ENCODE measurements at places on chromosomes 7 and 10.

GRCh38 chr10:126839094-126839761, 66.0 kb upstream of the DOCK1 start:
- no peak for DNase-seq

DNA sequence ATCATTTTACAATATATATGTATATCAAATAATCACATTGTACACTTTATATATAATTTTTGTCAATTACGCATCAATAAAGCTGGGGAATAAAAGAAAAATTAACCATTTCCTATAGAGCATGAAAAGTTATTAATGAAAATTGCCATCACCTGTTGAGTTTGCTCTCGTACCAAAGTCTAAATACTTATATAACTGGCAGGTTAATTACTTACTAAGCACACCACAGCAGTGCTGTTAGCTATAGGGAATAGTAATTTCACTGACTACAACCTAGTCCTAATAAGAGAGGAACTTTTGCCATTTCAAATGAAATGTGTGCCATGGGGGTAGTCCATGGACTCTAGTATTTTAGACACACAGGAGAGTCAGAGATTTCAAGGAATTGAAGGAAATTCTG, 176.9 kb upstream of the COL1A2 start:
- DNase-seq = no peak

DNA sequence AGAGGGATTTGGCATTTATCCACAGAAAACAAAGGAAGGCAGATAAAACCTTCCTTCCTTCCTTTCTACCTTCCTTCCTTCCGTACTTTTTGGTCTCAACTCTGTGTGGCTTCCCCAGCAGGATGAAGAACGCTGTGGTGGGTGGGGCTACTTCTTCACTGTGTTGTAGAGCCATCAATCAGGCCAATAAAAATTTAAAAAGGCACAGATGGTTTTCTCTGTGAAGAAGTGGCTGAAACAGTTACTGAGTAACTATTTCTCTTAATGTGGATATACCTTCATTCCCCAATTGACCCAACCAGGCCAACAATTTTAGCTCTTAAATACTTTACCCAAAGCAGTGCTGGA, 75.8 kb downstream of the ZNF92 start:
- no peak for DNase-seq

- DNase-seq = no peak
Observed at GRCh38 chr10:68402276-68402675, 4.8 kb downstream of the RUFY2 start.

DNA sequence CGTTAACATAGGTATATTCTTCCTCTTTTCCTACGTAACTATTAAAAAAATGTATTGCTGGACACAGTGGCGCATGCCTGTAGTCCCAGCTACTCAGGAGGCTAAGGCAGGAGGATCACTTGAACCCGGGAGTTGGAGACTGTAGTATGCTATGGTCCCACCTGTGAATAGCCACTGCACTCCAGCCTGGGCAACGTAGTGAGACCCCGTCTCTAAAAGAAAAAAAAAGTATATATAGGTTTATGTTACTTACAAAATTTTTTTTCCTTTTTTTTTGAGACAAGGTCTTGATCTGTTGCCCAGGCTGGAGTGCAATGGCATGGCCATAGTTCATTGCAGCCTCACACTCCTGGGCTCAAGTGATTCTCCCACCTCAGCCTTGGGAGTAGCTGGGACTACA, 5.6 kb downstream of the NUB1 start:
- DNase-seq = no peak

- DNase-seq = no peak
Observed at GRCh38 chr7:156127166-156128134, 315.2 kb upstream of the SHH start.

DNA sequence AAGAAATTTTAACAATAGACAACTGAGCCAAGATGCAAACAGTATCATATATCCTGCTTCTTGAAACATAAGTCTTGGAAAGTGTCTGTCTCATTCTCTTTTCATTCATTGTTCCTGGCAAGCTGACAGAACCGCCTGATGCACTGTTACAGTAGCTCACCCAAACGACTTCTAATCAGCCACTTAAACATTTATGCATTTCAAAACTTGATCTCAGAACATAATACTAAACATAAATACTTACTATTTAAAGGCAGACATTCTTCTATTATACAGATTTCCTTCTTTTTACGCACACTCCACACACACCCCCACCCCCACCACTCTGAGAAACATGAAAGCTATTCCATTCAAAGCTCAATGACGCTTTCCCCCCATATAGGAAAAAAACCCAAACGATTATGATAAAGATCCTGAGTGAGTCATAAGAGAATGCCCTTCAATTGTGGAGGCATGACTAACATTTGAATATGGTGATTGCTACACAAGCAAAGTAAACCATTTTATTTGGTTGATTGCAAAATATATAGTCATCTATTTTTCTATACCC, 30.5 kb downstream of the SHTN1 start:
- no peak for DNase-seq

GRCh38 chr10:33047655-33048054, 89.6 kb upstream of the ITGB1 start:
- DNase-seq = no peak

DNA sequence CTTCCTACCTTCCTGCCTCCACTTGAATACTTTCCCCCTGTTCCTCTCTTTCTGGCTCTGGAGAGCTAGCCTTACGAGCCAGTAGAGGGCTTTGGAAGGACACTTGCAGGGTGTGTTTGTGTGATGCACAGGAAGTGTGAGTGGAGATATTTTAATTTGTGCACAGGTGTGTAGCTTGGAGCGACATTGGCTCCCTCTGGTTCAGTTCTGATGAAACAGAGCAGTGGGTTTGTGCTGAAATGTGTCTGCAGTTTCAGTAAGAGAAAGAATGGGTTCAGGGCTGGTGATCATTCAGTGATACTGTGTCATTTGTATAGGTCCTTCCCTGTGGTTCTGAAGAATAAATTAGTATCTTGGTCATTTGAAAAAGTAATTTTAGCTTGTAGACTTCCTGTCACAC, 86.9 kb downstream of the SND1 start:
- DNase-seq = no peak

DNA sequence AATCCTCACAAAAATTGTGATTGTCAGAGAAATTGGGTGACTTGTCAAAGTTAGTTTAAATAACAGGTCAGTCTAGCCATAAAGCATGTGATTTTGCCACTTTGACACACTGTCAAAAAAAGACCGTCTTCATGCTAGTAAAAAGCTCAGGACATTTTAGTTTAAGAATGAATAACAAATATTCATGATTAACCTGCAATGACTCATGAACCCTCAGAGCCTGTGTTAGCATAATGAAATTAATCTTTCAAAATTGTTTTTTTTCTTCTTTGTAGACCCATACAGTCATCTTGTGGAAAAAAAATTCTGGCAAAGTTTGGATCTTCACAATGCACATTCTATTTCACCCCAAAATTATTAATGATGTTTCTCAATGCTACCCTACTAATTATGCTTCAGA, 255.2 kb upstream of the POT1 start:
- no peak for DNase-seq

DNA sequence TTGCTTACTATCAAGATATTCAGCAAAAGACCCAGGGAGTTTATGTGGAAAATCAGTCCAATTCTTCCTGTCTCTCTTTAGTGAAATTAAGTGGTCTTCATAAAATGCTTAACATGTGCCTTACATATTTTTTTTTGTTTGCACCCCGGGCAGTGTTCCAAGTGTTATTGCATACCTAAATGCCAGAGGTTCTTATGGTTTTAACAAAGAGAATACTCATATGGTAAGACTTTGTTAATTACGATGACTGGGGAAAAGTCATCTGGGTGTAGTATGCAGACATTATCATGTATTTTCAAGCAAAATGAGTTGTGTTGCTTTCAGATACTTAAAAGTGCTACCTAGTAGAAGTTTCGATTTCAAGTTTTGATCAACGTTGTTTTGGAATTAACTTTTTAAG, 82.6 kb downstream of the PRKG1 start:
- DNase-seq = no peak

DNA sequence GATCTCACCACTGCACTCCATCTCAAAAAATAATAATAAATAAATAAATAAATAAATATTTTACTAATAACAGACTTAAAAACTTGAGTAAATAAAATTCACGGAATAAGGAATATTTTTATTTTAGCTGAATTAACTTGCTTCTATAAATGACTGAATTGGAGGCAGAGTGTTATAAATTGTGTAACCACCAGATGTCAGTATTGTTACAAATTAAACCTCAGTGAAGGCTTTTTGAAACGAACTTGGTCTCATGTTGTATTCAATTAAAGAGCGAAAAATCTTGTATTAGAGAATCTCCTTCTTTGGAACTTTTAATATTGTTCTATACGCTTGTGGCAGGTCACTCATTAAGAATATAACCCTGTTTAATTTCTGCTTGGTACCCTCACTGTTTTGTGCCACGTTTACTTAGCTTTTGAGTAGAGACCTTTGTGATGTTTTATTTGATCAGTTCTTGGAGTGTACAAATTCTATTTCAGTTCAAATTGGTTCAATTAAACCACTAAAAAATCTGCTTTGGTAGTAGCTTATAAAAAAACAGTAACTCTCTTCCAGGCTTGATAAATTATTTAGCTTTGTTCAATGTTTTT, 45.6 kb upstream of the SCIN start:
- no peak for DNase-seq

DNA sequence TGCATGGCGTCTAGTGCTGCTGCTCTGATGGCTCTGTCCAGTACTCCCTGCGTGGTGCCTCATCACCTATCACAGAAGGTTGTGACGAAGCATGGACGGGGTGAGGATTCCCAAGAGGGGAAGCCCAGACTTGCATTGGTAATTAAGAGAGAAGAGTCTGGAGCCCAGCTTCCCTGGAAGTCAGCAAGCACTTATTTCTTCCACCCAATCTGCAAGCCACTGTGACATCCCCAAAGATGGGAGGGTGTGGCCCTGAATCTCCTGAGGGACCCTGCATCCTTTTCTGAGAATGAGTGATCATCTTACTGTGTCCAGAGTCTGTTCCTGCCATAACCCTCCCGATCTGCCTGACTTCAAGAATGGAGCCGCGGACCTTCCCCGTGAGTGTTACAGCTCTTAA, 166.7 kb downstream of the PTPN20 start:
- DNase-seq = no peak

All from stimulated activated CD4-positive, alpha-beta T cell treated with anti-CD3 and anti-CD28 coated beads, Interleukin-1b, Interleukin-23, amount 100 ng/mL, for 4 hours (primary cell).